ENCODE measurements at places on chromosomes 1 and 21.

- no peak for DNase-seq
Measured at GRCh38 chr1:184836141-184836540, 81.5 kb upstream of the EDEM3 start.

DNA sequence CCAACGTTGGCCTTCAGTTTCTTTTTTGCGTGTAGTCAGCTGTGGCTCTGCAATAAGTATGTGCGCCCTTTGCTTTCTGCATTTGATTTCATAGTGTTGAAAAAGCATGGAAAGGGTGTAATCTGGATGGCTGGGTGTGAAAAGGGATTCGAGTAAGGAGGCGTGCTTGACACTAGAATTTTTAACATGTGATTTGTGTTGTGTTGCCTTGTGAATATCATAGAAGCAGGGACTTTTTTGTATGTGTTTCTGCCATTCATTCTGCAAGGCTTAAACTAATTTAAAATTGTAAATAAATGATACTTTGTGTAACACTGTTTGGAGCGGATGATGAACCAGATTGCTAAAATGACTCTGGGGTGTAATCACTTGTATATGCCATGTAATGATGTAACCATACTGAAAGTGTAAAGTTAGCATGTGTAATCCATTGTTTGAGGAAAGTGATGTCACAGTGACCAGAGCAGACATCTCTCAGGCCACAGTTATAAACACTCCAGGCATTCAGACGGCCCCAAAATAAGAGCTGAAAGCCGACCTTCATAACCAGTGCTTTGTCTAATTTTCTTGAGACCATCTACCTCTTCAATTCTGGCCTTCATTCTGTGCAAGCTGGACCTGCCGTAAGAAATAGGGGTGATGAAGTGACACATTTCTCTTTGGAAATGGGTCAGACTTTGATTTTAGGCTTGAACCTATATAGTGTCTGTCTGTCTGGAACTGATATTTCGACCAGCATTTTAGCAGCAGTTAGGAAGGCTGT, 618 bp downstream of the SH3BGR start:
- no peak for DNase-seq

- DNase-seq: no peak
Measured at GRCh38 chr1:30848130-30848529, 60.4 kb downstream of the SDC3 start.

GRCh38 chr1:89081005-89081404, 16.0 kb upstream of the GBP1 start:
- no peak for DNase-seq

- DNase-seq: no peak
Measured at GRCh38 chr21:37244501-37245095, 22.5 kb downstream of the VPS26C start.

GRCh38 chr1:89701746-89702241, 68.9 kb downstream of the LRRC8C start:
- DNase-seq: no peak

DNA sequence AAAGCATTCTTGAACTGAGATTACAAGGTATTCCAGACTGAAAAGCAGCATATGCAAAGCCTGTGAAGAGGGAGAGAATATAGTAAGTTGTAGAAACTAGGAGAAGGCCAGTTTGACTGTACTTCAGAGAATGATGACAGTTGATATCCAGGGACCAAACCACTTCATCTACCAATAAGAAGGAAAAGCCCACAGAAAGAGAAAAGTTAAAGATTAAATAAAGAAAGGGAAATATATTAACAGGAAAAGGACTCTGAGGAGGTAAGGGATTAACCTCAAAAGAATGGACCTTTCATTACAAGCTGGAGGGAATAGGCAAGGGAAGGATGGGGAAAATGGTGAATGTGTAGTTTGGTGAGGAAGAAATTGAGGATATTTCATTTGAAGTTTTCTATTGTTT, 180.2 kb upstream of the CACYBP start:
- DNase-seq: no peak

GRCh38 chr1:43552813-43553212, 22.1 kb downstream of the PTPRF start:
- DNase-seq: no peak

- DNase-seq: no peak
Measured at GRCh38 chr1:41073971-41074370, 52.4 kb upstream of the SLFNL1 start.
